ENCODE measurements at places on chromosomes 2 and 18. TPM values are rescaled to one million over a fixed set of nuclear protein-coding genes. Genes with fewer than 3 reads are reported as not detected.

The NPPC gene
- not detected for total RNA-seq

The SLC8A1 gene
- total RNA-seq: 3.7 TPM

DNA sequence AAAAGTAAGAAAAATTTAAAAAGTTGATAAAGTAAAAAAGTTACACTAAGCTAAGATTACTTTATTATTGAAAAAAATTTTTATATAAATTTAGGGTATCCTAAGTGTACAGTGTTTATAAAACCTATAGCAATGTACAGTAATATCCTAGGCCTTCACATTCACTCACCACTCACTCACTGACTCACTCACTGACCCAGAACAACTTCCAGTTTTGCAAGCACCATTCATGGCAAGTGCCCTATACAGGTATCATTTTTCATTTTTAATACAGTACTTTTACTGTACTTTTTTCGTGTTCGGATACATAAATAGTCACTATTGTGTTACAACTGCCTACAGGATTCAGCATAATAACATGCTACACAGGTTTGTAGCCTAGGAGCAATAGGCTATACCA is 8.9 kb upstream of the THUMPD2 start:
- no peak overlapping the region for H3K4me3 ChIP-seq
- no peak overlapping the region for H3K27ac ChIP-seq
- no peaks in the 10 kb centered on the region for H3K36me3 ChIP-seq
- H3K4me1 ChIP-seq: no peaks in the 10 kb centered on the region
- H3K27me3 ChIP-seq: no peaks in the 10 kb centered on the region
- no peak for DNase-seq

- no peaks in the 10 kb centered on the region for H3K4me1 ChIP-seq
- H3K4me3 ChIP-seq: no peak overlapping the region
- H3K27me3 ChIP-seq: no peaks in the 10 kb centered on the region
- no peaks in the 10 kb centered on the region for H3K36me3 ChIP-seq
Observed at GRCh38 chr2:48714245-48714644, 41.3 kb downstream of the LHCGR start.

The FAM237A gene
- not detected for total RNA-seq

The SNTG2 gene
- total RNA-seq: 1.2 TPM

The ITGAV gene
- total RNA-seq: 67.4 TPM

The FBXO41 gene
- total RNA-seq: 0.22 TPM

DNA sequence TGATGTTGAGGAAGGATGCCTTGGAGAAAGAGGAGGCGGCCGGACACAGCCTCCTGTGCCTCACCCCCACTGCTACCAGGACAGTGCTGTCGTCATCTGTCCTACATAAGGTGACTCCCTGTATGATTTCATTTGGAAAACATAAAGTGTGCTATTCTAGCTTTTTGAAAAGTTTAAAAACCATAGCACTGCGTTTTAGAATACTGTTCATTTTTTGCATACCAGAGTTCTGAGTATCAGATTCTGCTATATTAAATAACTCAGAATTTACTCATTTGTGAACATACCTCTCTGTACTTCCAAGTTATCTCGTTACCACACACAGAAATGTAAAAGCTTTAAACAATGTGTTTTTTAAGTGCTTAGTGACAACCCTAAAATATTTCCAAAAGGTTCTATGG is 302.9 kb downstream of the LRRTM1 start:
- H3K4me1 ChIP-seq: no peaks in the 10 kb centered on the region
- no peak overlapping the region for H3K27ac ChIP-seq
- no peak for DNase-seq
- no peaks in the 10 kb centered on the region for H3K27me3 ChIP-seq

The KCNG2 gene
- not detected for total RNA-seq

The ANKRD29 gene
- 0.57 TPM for total RNA-seq

GRCh38 chr2:133840761-133841160 is 272.5 kb upstream of the NCKAP5 start:
- no peaks in the 10 kb centered on the region for H3K36me3 ChIP-seq
- H3K4me1 ChIP-seq: no peaks in the 10 kb centered on the region
- DNase-seq: no peak
- H3K27ac ChIP-seq: no peak overlapping the region
- no peaks in the 10 kb centered on the region for H3K27me3 ChIP-seq

DNA sequence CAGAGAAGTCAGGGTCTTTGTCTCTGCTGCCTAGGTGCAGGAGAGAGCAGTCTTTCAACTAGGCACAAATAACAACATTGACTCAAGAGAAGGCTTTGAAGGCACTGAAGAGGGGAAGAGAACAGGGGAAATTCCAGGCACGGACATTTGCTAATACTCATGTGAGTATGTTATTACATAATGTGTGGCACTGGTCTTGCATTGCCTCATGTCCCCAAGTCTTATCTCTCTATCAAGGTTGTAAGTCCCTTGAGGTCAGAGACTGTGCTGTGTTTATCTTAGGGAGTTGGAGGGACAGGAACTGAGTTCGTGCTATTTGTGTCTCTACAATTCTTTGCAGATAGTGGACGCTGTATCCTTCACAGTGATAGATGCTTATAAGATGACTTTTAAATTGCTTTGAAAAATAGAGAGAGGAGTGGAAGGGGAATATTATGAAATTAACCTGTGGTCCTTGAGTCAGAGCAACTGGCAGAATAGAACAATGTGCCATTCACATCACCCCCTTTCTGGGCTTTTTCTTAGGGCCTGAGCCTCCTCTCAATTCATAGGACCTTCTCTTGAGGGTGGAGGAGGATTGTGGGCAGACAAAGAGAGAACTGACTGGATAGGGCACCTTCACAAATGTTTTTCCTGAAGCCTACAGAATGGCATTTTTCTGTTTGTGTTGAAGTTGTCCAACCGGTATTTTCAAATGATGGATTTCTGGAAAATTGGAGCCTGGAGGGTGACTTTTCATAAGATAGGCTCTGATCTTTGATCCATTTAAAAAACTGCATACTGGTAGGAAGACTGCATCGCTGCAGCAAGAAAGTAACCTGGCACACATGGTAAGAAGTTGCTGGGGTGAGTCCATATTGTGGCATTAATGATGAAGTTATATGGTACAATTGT is 96.6 kb upstream of the CXCR4 start:
- no peaks in the 10 kb centered on the region for H3K4me1 ChIP-seq
- H3K27ac ChIP-seq: no peak overlapping the region
- no peaks in the 10 kb centered on the region for H3K36me3 ChIP-seq
- H3K27me3 ChIP-seq: no peaks in the 10 kb centered on the region

The CD302 gene
- total RNA-seq: 7.5 TPM

The TUBA4B gene
- not detected for total RNA-seq

DNA sequence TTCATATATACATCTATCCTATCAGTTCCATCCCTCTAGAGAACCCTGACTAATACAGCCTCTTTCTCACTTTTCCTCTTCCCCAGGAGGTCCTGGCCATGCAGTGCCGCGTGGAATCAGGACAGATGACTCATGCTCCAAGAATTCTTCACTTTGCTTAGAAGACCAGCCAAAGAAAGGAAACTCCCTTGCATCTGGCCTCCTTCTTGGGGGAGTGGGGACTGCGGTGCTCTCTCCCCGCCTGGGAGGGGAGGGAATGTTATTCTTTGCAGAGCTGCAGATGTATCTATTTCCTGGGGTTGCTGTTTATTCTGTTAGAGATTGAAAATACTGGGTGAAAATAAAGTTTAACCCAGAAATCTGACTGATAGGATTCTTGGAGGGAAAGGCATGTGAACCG is 111.5 kb upstream of the SH3BP4 start:
- no peak overlapping the region for H3K27ac ChIP-seq
- peak; percentile 36 for DNase-seq
- H3K4me3 ChIP-seq: no peak overlapping the region
- H3K36me3 ChIP-seq: no peaks in the 10 kb centered on the region
- peaks cover 4% of the 10 kb centered on the region for H3K4me1 ChIP-seq
- no peaks in the 10 kb centered on the region for H3K27me3 ChIP-seq

Measured in psoas muscle (tissue), 8 donors.